ENCODE measurements at places on chromosomes 11 and 22.
A peak's percentile ranks its signal among the peaks of the same experiment; 100 is the strongest.

GRCh38 chr11:131928992-131929391 lies 558.6 kb downstream of the NTM start:
- DNase-seq = peak; percentile 20

DNA sequence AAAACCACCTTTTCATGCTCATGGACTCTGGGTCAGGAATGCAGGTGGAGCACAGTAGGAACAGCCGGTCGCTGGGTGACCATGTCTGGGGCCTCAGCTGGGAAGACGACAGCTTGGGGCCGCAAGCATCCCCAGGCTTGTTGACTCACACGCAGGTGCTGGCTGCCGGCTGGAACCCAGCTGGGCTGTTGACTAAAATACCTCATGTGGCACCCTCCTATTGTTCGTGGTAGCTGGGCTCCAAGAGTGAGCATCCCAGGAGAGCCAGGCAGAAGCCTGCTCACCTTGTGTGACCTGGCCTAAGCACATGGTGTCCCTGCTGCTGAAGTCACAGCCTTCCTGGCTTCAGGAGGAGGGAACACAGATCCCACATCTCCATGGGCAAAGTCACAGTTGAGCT lies 9.4 kb downstream of the DPP3 start:
- DNase-seq = no peak

- no peak for DNase-seq
These were observed 11.8 kb downstream of the MAPK1 start for GRCh38 chr22:21855676-21856075.

- DNase-seq = no peak
These were observed at the start of gene IL18 for GRCh38 chr11:112163875-112164685. TSS of gene IL18 (minus strand) at chr11:112164094. CDS start at chr11:112155053, 9,041 bp downstream.

GRCh38 chr11:76630600-76631281 lies 39.8 kb downstream of the LRRC32 start:
- DNase-seq = no peak

GRCh38 chr22:24564376-24565058 lies 8.7 kb downstream of the SNRPD3 start:
- no peak for DNase-seq

- DNase-seq = no peak
These were observed 2.6 kb downstream of the BAIAP2L2 start for GRCh38 chr22:38107692-38108515.

DNA sequence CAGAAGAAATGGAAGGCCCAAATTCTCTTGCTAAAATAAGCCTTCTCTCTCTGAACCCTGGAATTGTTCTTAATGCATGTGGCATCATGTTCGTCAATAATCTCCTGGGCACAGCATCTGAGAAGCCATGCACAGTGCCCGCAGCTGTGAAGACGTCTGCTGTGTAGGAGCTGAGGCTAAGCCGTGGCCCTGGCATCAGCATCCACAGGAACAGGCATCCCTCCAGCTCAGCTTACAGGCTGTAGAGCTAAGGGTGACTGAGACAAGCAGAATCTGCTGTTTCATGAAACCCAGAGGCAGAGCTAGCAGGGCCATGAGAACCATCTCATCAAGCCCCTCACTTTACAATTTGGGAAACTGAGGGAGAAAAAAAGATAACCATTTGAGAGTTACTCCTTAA lies 60.6 kb downstream of the SEZ6L start:
- DNase-seq = no peak

GRCh38 chr11:92390783-92391182 lies 166.2 kb downstream of the FAT3 start:
- no peak for DNase-seq

DNA sequence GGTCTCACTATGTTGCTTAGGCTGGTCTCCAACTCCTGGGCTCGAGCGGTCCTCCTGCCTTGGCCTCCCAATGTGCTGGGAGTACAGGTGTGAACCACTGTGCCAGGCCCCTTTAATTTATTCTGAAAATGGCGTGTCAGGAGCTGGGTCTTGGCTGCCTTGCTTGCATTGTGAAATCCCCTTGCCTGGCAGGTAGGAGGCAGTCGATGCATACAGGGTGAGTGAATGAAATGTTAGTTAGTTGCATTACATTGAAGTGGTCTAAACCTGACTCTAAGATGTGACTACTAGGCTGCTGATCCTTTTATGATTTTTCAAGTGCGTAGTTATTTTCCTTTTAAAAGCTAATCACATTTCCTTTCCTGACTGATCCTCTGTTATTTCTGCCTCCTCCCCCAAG lies 42.9 kb downstream of the PARVB start:
- DNase-seq = no peak

DNA sequence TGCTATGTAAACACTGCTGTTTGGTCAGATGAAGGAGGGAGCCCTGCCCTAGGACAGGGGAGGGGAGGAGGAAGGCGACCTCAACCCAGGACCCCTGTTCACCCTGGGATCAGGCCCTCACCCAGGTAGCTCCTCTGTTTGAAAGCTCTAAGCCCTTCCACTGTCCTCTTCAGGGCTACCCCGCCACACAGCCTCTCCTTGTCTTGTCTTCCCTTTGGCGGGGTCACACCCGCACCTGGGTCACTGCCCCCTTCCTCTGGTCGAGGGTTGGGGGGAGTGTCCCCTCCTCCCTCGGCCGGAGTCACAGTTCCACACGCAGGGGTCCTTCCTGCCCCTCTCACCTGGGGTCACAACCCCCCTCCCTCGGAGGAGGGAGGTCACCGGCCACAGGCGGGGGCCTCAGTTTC lies 463 bp upstream of the PTPMT1 start:
- DNase-seq = no peak

- no peak for DNase-seq
These were observed 8.2 kb downstream of the RTL6 start for GRCh38 chr22:44489817-44490216.

DNA sequence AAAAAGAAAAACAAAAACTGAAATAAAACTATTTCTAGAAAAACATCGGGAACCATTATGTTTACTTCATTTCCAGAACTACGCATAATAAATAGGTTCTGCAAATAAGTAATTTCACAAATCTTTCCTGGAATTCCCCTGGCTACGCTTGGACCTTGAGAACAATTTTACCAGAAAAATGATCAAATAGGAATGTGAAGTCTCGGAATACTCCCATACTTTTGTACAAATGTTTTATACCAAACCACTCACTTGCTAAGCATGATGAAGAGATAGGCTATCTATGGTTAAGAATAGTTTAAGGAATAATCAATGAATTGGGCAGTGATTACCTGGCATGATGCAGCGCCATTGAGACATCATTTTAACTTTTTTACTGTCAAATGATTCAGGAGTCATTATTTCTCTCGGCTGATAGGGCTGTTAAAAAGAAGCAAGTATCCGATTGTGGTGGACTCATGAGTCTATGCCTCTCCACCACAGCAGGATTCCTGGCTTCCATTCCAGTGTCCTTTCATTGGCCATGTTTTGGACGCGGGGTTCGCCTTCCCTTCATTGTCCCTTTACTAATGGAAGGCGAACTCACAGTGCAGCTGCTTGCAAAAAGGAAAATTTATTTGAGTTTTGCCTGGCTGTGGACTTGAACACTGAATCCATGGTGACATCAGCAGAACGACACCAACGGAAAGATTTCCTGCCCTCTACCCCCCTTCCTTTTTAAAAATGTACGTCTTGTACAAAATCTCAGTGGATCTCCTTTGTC lies 39.9 kb upstream of the BLID start:
- peak; percentile 66 for DNase-seq

GRCh38 chr11:73554671-73555320 lies 43.1 kb downstream of the FAM168A start:
- peak; percentile 3 for DNase-seq

DNA sequence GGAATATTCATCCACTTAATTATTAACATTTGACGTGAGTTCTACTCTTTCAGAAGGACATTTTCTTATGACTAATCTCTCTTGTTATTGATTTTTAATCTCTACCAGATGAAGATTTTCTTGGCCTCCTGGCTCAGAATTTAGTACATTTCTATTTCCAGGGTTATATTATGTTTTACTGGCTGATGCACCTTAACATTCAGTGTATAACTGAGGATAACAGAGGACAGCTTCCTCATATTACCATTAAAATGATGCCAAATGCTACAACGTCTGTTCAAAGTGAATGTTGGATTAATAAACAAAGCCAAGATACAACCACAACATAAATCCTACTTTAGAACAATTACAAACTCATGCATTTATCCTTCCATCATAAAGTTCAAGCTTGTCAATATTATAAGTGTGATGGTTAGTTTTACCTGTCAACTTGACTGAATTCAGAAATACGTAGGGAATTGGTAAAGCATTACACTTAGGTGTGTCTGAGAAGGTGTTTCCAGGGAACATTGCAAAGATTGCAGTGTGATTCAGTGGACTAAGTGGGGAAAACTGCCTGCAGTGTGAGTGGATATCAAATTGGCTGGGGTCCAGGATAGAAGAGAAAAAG lies 485.2 kb downstream of the LRRC4C start:
- no peak for DNase-seq

- peak; percentile 74 for DNase-seq
These were observed 70.1 kb upstream of the LRRC55 start for GRCh38 chr11:57111619-57112018.

- DNase-seq = no peak
These were observed 18.9 kb downstream of the ARFGAP2 start for GRCh38 chr11:47157805-47158204.

DNA sequence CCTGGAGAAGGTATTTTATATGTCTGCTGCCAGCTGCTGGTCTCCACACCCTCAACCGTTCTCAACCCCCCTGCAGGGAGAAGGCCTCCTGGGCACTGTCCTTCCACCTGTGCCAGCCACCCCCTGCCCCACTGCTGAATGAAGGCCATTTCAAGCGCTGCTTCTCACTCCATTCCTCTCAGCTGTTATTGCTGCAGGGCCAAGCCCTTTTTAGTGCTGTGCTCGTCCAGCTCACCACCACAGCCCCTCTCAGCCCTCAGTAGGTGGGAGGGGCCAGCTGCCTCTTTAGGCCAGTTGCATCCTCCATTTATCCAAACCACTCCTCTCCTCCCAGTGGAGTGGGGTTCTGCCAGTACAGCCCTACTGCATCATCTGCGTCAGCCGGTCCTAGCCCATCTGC lies 1.8 kb upstream of the WBP2NL start:
- no peak for DNase-seq

DNA sequence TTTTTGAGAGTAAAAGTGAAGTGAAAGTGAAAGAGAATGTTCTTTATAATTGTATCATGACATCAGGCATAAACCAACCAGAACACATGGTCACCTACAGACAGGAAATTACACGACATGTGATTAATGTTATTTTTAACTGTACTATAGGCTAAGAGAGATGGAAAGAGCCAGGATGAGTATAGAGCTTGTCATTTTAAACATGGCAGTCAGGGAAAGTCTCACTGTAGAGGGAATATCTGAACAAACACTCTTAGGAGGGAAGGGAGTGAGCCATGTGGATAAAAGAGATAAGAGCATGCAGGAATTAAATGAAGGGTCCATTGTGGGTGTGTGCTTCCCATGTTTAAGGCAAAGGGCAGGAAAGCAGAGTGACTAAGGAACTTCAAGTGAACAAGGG lies 599.1 kb upstream of the FAT3 start:
- DNase-seq = no peak

- no peak for DNase-seq
These were observed 892.9 kb downstream of the OPCML start for GRCh38 chr11:132639403-132639802.

- no peak for DNase-seq
These were observed 177.9 kb downstream of the ETS1 start for GRCh38 chr11:128409476-128409875.

GRCh38 chr11:82533628-82534327 lies 199.9 kb downstream of the FAM181B start:
- DNase-seq = no peak

DNA sequence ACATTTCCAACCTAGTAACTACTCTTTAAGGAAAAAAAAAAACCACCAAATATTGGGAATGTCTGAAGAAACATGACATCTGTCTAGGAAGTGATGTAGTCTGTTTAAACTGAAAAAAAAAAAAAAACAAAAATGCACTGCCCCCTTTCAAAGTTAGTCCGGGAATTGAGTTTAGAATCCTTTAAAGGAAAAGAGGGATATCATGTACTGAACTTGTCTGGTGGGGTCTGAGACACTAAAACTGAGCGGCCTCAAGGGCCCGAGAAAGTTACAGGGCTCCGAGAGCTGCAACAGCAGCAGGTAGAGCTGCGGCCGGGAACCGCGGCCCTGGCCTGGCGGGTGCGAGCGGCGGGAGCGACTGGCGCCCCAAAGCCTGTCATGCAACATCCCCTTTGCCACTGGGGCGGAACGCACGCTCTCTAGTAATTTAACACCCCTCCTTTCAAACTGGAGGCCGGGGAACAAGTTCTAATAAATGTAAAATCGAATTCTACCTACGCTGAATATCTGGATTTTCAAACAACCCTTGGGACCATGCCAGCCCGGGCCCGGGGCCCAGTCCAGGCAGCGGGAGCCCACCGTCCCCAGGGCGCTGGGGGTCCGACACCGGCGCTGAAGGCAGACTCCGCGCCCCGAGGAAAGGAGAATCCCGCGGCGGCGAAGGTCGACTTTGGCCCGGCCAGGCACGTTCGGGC lies 736 bp downstream of the RDX start:
- DNase-seq = peak; percentile 73

DNA sequence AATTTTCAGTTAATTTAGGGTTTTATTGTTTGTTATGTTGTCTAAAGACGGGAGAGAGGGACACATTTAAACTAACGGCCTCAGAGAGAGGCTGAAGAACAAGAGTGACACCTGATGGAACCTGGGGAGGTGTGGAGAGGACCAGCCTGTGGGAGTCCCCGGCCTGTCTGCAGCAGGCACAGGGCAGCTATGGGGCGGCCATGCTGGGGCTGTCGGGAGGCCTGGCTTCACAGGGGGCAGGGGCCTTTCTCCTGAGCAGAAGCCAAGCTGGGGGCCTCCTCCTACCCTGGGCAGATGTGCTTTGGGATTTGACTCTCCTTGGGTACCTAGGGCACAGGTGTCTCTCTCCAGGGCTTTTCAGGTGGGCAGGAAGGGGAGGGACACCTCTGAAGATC lies 21.9 kb downstream of the RELT start:
- DNase-seq = no peak

DNA sequence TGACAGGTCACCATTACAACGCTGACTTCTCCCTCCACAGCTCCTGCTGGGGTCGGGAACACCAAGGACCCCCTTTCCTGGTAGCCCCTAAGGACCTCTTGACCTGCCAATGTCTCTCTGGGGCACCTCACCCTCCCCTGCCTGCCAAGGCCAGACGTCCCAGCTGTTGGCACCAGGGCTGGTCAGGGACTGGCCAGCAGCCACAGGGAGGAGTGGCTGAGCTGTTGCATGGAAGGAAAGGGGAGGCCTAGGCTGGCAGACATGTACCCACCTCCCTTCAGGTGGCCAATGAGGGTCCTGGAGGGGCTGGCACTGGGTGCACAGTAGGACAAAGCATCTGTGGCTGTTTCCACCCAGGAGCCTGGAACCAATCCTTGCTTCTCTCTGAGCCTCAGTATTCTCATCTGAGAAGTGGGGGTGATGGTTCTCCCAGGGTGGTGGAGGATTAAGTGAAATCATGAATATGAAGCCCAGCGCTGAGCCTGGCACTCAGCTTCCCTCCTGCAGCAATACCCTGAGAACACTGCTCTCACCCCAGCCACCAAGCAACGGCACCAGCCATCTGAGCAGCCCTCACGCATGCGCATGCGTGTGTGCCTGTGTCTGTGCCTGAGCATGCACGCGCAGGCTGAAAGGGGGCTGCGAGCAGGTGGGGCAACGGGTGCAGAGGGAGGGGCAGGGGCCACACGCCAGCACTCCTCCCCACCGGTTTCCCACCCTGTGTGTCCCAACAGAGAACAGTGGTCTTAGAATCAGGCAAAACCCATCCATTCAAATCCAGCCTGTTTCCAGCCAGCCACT lies 5.9 kb downstream of the KCNJ4 start:
- DNase-seq = no peak
